Stimulated activated CD8-positive, alpha-beta memory T cell treated with anti-CD3 and anti-CD28 coated beads, Interleukin-12 subunit alpha, Interleukin-12 subunit beta, amount 100 ng/mL, for 4 hours (primary cell): ENCODE measurements at places on chromosomes 7 and 10.

DNA sequence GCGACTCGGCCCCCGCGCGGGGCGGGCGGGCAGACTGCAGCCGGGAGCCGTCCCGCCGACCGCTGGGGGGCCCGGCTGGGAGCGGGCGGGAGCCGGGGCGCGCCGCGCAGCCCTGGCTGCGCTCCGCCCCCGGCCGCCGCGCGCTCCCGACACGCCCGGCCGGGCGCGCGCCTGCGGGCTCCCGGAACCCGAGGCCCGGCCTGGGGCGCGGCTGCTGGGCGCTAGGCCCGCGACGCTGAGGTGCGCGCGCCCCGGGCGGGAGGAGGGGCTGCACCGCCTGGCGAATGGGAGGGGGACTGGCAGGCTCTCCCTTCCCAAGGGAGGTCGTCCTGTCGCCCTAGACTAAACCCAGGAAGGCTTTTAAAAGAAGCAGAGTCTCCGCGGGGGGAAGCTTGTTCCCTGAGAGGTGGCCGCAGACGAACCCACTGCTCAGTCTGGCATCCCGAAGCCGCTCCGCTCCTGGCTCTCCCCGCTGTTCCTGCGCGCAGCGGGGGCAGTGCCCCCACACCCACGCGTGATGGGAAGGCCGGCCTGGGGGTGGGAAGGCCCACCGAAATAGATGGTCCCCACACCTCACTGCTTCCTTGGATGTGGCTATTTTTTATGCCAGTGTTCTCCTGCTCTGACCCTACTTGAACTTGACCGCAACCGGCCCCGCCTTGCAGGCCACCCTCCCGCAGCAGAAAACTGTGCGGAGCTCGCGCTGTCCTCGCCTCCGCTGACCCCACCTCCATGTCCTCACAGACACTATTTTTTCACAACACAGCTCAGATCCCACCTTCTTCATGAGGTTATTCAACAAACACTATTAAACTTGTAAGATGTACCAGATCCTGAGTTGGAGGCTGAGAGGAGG lies at the start of gene VOPP1:
TSS of gene VOPP1 (minus strand) at position 125 of the 856 bp plus-strand sequence. CDS start 178 bp downstream, outside the sequence.
- DNase-seq: peak; percentile 60

GRCh38 chr10:124243702-124244121 lies 150.3 kb upstream of the CHST15 start:
- no peak for DNase-seq

- DNase-seq: no peak
These were observed 2.3 kb upstream of the GSTO1 start for GRCh38 chr10:104252368-104252767.

- DNase-seq: no peak
These were observed 2.3 kb downstream of the HOXA10 start for GRCh38 chr7:27171637-27172314.

DNA sequence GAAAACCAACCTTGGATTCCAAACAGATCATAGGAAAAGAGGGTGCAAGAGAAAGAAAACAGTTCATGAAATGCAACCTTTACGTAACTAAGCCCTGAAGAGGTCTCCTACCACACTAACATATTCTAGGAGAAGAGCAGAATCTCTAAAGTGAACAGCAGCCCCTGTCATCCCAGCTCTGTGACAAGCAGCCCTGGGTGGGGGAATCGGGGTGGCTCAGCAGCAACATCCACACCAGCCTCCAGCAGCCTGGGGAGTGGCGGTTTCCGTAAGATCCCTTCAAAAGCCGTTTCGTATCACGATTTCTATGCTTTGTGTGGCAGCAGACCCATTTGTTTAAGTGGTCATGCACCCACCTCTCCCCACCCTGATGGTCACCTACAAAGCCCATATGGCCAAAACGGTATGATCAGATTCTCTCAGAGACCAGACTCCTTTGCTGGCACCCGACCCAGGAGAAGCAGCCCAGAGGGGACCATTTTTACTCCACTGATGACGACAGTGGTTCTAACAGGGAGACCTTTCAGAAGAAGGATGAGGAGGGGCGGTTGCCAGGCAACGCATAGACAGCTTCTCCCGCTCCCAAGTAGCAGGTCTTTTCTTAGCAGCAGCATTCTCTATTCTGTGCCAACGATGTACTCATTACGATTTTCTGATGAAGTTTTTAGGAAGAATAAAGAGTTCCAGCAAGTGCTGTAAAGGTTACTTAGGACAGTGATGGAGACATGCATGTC lies 300.6 kb downstream of the DNAJB6 start:
- DNase-seq: no peak

DNA sequence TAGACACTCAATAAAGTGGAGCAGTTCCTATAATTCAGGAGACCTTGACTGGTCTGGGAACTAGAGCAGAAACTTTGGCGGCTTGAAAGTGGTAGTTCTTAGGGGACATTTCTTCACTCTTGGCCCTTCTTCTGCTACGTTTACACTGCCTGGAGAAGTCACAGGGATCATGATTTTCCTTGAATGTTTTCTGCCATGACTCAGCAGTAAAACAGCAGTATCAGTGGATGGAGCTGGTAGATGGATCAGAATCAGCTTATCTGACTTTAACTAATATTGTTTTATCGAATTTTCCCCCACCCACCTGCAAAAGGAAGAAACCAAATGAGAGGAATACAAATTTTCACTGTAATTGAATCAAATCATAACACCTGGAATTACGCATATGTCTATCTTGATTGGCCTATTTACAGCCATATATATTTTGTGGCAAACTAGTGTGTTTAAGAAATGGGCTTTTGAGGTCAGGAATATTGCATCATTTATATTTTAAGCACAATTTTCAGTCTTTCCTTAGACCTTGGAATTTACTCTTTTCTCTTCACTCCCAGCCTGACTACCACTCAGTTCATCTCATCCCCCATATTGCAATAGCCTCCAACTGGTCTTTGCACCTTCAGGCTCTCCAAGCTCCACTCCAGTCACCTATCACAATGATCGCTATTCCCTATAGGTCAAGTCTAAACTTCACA lies 14.9 kb upstream of the DLX5 start:
- DNase-seq: no peak

DNA sequence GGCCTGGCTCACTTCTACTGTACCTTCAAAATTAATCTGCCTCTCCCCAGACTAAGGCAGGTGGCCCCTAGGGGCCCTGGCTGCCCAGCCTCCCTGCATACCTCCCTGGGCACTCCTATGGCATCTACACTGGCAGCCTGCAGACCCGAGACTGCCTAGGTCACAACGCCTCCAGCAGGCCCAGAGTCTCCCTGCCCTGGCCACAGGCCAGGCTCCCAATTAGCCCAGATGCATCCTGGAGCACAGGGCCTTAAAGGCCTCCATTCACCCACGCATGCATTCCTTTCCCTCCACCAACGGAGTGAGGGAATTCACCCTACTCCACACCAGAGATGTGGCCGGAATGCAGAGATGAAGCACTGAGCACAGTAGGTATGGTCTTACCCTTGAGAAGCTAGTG lies 1.9 kb downstream of the CHAT start:
- DNase-seq: no peak

DNA sequence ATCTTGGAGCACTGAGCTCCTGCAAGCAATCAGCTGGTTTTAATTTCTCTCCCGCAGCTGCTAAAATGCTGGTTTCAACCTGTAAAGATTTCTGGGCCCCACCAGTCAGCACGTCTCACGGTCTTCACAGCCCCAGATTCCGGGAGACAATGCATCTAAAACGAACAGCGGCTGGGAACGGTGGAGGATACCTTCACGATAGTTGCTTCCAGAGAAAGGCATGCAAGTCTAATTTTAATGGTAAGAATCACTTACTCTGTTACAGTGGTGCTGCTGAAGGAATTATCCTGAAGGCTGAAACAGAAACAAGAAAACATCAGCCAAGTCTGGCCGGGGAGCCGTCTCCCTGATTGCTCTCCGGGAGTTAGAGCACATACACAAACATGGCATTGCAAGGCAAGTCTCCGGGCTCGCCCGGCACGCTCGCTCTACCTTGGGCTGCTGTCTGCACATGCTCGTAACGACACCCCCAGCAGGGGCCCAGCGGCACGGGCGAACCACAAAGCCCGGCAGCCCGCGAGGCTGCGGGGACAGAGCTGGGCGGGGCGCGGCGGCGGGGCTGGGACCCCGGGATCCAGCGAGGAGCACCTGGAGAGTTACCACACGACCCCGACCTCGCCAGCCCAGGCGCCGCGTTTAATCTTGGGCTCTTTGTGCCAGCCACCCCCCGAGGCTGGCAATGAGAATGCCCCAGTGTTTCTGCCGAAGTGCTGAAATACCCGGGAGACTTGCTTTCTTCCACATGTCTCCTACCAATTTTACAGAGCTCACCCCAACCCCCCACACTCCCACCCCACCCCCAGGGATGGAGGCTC lies at the start of gene FAM13C:
TSS of gene FAM13C (minus strand) at position 406 of the 815 bp plus-strand sequence. CDS start at position 317, 89 bp downstream.
- DNase-seq: no peak

- DNase-seq: no peak
These were observed 2.8 kb upstream of the RGS10 start for GRCh38 chr10:119545310-119545709.

DNA sequence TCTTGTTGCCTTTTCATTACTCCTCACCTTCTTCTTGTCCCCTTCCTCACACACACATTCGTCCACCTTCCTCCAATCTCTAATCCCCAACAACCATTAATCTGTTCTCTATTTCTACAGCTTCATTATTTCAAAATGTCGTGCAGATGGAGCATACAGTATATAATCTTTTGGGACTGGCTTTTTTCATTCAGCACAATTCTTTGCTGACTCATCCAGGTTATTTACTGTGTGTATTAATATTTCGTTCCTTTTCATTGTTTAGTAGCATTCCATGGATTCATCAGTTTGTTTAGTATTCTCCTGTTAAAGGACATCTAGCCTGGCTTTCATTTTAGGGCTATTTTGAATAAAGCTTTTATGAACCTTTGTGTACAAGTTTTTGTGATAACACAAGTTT lies 159.3 kb downstream of the PTPN20 start:
- DNase-seq: no peak

- no peak for DNase-seq
These were observed 125.6 kb upstream of the SLC26A5 start for GRCh38 chr7:103571586-103571985.

DNA sequence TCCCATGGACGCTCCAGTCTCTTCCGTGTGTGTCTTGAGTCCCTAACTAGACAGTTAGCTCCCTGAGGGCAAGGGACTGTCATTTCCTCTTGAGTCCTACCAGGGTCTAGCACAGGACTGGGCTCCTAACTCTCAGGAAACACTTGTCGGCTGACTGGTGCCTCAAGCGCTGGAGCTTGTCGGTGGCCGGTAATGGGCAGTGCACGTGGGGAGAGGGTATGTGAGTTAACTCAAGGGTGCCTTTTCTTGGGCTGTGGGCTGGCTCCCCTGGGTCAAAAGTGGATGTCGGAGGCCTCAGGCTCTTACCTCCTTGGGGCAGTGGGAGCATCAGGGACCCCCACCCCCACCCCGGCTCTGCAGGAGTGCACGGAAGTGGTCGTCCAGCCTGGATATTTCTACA lies 32.9 kb downstream of the ZNF775 start:
- DNase-seq: no peak

DNA sequence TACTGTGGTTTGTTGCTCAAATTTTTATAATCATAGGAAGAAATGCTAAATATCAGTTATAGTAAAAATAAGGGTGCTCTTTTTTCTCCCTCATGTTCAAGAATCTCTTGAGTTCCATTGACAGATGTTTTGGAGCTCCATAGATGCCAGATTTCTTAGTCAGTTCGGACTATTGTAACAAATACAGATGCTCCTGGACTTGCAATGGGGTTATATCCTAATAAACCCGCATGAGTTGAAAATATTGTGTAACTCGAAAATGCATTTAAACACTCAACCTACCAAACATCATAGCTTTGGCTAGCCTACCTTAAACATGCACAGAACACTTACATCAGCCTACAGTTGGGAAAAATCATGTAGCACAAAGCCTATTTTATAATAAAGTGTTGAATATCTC lies 100.7 kb upstream of the CSTF2T start:
- DNase-seq: no peak

DNA sequence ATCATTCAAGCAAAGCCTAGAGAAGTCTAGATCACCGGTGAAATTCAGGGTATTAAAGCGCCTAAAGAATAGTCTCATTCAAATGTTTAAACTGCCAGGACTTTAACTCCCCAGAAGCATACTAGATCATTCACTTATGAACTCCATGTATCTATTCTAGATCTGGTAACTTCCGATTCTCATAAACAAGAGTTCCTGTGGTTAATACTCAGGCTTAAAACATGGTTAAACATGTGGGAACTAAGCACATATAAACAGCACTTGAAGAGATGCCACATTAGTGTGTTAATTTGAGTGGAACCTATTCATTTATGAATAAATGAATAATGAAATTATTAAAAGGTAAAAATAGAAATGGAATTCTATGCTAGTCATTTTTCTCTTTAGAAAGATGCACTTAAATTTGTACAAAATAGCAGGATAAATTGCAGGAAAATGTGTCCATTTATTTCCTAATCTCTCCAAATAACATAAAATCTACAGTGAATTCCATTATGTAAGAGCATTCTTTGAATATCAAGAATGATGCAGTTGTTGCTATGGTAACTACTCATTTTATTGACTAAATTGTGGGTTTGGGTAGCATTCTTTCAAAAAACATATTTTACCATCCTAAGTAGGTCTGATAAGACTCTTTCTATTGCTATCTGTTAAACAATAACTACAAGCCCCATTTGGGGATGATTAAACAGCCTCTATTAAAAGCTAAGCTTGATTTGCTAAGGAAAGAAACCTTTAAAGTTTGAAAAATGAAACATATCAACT lies 147.6 kb upstream of the TMEM168 start:
- DNase-seq: no peak

DNA sequence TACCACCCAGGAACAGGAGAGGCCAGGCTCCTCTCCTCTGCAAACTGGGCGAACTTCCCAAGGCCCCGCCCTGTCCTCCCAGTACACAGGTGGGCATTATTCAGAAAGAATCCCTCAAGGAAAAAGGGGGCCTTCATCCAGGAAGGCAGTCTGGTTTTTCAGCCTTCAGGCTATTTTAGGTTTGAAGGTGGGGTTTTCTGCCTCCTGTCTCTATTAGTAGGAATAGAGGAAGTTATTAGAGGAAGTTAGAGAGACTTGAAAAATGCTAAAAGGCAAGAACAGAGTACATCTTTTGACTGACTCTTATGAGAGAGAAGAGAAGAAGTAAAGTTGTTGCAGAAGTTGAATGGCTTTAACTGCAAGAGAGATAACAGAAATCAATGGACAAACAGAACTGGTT lies 250.9 kb upstream of the SORCS1 start:
- no peak for DNase-seq

- DNase-seq: no peak
These were observed 35.8 kb downstream of the CAMK2B start for GRCh38 chr7:44289341-44290251.

GRCh38 chr10:130895161-130895560 lies 416.4 kb downstream of the TCERG1L start:
- no peak for DNase-seq

DNA sequence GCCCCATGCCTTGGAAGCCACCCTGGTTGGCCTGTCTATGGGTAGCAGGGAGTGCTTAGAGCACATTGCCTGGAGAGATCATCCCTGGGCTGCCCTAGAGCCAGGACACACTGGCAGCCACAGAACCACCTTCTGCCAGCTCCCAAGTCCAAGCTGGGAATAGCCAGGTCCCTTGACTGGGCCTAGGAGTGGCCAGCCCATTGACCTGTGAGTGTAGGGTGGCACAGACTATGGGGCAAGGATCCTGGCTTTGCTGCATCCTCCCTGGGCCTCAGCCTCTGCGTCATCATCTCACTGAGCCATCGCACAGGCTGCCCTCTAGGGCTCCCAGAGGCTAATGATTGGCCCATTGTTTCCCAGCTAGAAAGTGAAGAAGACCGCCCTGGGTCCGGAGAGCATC lies 7.0 kb downstream of the AQP1 start:
- DNase-seq: no peak

GRCh38 chr10:72784551-72785351 lies 92.8 kb downstream of the MCU start:
- no peak for DNase-seq

- DNase-seq: no peak
These were observed 57.1 kb downstream of the FAM107B start for GRCh38 chr10:14717552-14717951.

GRCh38 chr7:149790146-149790548 lies 16.8 kb upstream of the ZNF467 start:
- no peak for DNase-seq
